ENCODE measurements at places on chromosomes 12 and 14. TPM values are rescaled to one million over a fixed set of nuclear protein-coding genes. Genes with fewer than 3 reads are reported as not detected.

VDR gene
- 49.6 TPM for total RNA-seq

RASSF9 gene
- total RNA-seq, result 2.7 TPM

ACOT6 gene
- not detected for total RNA-seq

NR4A1 gene
- 2.5 TPM for total RNA-seq

OR6C3 gene
- not detected for total RNA-seq

PCED1B gene
- total RNA-seq, result 11.0 TPM

Data from hair follicular keratinocyte (primary cell).